Suppressor macrophage treated with lipopolysaccharide for 4 hours (primary cell): ENCODE measurements at places on chromosomes 3 and 15.
A peak's percentile ranks its signal among the peaks of the same experiment; 100 is the strongest.

DNA sequence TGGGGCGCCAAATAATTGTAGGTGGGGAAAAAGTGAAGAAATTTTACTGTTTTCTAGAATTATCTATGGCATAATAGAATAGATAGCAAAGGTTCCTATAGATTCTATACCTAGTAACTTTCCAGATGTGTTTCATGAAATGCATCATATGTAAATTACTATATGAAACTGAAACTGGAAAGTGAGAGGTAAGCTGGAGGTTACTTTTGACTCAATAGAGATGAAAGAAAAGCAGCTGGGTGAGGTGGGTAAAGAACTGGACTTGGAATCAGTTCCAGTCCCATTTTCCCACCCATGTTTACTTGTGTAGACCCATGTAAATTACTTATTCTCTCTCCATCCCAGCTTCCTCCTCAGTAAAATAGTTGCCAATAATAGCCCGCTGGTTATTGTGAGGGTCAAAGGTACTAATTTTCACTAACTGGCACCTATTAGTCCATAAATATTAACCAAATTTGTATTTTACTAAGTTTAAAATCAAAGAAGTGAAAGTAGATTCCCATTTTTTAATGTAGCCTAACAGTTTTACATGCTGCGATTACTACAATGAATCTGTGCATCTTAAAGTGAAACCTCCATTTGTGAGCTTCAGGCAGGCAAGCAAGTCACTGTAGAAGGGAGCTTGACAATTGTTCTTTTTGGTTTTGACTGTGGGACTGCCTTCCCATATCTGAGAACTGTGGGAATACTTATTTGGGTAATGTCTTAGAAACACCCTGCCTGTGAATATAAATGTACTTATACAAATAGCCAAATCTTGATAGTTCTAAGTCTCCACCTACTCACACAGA, 312.1 kb downstream of the SLC9A9 start:
- no peak for DNase-seq

- no peak for DNase-seq
These were observed 54.3 kb upstream of the MEF2A start for GRCh38 chr15:99511531-99511865.

- DNase-seq = no peak
These were observed 43.4 kb downstream of the GPR160 start for GRCh38 chr3:170081079-170081741.

- DNase-seq = peak; percentile 13
These were observed 82.1 kb downstream of the EEFSEC start for GRCh38 chr3:128235207-128235926.

DNA sequence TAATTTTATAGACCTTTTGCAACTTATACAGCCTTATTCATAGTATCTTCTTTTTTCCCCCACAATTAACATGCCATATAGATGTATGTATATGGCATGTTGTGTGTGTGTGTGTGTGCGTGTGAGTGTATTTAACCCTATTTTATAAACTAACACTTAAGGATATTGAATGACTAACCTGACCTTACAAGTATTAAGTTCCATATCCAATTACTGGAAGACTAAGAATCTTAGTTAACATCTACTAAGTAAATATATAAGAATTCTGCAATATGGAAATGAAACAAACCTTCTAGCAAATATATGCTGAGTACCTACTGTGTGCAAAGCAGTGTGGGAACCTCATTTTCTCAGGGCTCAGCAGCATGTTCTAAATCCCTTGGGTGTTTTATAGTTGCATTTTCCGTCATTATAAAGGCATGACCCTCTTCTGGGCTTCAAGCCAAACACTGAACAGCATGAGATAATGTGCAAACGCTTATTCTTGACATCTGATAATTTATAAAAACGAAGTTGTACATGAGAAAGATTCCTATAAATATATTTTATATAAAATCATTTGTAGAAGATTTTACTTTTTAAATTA, 105.5 kb downstream of the NLGN1 start:
- DNase-seq = no peak

DNA sequence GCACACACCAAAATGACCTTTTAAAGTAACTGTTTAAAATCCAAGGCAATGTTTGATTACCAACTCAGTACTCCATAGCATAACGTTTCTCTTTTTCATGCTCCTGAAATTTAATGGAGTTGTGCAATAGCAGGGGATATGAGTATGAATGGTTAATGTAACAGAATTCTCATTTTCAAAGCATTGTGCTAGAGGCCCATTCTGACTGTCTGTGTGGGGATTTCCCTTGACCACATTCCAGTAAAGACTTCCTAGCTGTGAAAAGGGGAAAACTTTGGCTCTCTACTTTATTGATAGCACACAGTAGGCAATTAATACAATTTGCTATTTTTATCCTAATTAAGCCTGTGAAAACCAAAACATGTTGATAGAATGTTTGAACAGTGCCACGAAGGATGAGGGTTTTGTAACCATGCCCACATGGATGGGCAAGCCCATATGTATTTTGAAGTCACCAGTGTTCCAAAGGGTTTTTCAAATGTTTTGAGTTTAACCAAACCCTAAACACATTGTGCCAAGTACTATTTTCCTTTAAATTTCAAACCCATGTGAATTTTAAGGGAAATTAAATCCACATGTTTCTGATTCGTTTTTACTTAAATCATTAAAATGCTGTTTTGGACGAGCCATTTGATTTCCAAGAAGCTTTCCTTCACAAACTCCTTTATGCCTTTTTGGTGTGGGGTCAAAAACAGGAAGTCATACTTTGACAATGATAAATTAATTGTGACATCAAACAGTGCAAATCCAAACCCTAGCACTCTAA, 261.2 kb downstream of the SHOX2 start:
- DNase-seq = no peak

DNA sequence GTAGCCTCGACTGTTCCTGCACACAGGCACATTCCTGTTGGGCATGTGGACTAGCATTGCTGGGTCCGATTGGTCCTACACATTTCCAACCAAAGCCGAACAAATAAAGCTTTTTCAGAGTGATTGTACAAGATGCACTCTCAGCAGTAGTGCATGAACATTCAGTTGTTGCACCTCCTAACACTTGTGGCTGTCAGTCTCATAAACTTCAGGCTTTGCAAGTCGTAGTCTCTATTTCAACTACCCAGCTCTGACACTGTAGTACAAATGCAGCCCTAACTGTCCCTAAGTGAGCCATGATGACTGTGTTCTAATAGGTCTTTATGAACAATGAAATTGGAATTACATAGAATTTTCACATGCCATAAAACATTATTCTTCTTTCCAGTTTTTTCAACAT, 281.7 kb upstream of the ATP10A start:
- DNase-seq = no peak

DNA sequence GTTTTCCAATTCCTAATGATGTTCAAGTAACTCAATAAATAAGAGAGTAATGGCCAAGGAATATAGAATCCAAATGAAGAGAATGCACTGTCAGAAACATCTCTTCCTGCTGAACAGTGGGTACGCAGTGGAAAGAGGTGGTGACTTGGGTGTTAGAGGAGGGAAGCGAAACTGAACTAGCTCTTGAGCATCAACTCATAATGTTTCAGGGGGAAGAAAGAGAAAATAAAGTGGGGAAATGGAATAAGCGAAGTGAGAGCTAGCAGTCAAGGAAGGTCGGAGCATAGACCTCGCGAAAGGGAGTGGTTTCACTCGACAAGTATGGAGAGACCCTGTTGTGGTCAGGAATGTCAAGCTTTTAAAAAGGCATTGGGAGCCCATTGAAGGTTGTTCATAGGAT, 309.5 kb downstream of the GAP43 start:
- DNase-seq = no peak

- DNase-seq = no peak
These were observed 11.4 kb downstream of the CPOX start for GRCh38 chr3:98582042-98582441.
